ENCODE measurements at places on chromosomes 6 and 20.
A peak's percentile ranks its signal among the peaks of the same experiment; 100 is the strongest.

DNA sequence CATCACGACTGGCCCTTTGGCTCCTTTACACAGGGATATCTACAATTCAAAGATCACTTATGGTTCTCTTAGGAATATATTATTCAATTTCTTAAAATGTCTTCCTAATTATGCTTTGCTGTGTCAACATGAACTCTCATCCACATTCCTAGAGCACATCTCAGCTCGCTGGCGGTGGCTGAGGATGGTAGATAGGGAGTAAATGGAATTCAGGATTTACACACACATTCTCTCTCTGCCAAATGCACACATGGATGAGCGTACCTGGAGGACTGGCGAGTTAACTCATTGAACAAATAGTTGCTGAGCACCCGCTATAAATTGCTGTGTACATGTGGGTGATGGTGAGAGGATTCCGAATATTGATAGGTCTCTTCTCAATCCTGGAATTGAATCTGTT, 4.8 kb upstream of the MRPS10 start:
- DNase-seq = no peak

DNA sequence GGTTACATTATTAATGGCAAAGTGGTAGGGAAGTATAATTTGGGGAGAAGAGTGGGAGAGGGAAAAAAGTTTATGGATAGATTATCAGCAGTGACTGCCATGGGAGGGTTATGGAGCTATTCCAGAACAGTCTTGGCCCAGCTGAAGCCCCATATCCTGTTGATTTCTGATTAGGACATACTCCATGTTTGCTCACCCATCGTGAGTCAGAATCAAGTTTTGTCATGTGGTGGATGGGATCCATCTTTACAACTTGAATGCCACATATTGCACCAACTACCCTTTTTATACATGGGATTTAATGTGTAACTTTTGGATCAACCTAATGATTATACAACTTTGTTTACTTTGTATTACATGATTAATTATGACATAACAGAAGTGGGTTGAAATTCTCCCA, 217.0 kb downstream of the HAO1 start:
- DNase-seq = no peak

- no peak for DNase-seq
These were observed 16.5 kb upstream of the SH3BGRL2 start for GRCh38 chr6:79614326-79615305.

- DNase-seq = peak; percentile 92
These were observed 9.3 kb upstream of the ID1 start for GRCh38 chr20:31595654-31596411.

GRCh38 chr20:56324806-56325205, 34.0 kb upstream of the FAM210B start:
- DNase-seq = no peak

DNA sequence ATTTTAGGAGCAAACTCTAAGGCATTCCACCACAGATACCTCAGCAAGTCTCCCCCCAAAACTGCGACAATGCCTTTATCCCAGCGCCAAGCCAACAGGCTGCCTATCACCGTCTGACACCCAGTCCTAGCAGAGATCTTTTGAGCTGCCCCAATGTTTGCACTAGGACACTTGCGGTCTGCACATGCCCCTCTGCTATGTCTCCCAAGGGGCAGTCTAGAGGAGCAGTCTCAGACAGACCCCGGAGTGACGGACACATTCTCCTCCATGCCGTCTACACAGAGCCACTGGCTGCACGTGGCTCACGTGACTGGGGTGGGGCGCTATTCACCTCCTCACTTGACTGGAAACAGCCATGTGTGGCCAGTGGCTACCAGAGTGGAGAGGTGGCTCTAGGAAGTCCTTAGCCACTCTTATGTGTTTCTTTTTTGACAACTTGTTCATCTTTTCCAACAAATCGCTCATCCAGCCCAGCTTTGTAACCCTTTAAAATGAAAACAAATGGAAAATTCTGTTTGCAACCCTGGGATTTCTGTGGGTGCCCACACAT, 16.0 kb downstream of the DIDO1 start:
- no peak for DNase-seq

DNA sequence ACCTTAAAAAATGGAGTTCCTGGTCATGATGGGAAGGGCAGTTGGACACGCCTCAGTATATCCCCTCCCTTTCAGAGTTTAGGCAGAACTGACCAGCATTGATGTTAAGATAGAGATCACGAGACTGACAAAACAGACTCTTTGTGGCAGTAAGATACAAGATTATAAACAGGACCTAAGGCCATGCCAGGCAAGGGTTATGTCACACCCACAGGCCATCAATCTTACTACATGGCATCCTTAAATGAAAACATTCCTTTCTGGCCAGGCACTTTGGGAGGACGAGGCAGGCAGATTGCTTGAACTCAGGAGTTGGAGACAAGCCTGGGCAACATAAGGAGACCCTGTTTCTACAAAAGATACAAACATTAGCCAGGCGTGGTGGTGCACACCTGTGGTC, 129.3 kb upstream of the MLN start:
- no peak for DNase-seq

DNA sequence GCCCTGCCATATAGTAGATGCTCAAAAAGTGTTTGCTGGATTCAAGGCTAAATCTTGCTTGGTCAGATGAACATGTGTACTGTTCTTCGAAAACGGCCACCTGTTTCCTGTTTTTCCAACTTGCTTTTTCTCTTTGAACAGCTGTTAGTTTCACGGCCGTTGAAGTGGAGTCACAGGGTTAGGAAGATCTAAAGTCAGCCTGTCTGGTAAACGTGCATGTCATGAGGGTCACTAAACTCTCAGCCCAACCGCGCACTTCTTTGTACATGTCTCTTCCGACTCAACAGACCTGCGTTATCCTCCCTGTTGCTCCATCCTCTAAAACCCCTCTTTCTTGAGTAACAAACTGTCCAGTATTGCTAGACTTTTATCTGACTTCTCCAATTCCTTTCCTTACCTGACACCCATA, 93.2 kb upstream of the MAN1A1 start:
- DNase-seq = no peak

- DNase-seq = no peak
These were observed 11.8 kb upstream of the SMLR1 start for GRCh38 chr6:130815200-130816071.

DNA sequence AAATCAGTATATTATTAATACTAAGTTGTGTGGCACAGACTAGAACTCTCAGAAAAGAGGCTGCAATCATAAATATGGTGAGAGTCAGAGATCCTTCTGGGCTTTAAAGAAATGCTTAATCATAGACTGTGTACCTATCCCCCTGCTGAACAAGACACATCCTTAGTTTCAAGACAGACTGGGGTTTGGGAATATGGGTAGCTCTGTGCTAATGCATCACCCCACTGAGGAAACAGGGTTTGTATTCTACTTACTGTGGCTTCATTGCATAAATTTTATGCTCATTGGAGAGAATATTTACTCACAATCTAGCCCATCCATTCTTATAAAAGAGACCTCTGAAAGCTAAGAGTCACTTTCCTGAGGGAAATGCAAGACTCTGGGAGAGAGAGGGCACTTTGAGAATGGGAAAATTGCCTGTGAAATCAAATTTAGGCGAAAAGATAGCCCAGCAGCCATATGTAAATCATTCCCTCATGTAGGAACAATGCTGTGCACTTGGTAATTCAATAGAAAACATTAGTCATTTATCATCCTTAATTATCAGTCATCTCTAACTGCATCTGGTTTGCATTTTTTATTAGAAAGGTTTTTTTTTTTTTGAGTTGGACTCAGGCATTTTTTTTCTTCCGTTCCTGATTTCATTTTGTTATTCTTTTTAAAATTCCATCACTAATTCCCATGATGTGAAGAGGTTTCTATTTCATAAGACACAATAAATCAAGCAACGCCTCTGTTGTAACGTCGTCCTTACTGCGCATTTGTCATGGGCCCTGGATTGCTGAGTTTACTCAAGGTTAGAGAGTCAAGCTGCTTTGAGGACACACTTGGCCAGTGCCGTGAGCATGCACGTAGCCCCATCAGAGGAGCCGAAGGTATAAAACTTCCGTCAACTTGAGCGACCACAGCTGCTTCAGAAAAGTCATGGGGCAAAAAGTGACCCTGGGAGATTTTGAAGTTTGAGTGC, 91.8 kb downstream of the TRMT11 start:
- peak; percentile 73 for DNase-seq

All from GM04503 (cell line).